Stimulated activated CD4-positive, alpha-beta T cell treated with anti-CD3 and anti-CD28 coated beads, Interleukin-15, amount 100 ng/mL, for 48 hours (primary cell): ENCODE measurements at places on chromosomes 6 and 20.

DNA sequence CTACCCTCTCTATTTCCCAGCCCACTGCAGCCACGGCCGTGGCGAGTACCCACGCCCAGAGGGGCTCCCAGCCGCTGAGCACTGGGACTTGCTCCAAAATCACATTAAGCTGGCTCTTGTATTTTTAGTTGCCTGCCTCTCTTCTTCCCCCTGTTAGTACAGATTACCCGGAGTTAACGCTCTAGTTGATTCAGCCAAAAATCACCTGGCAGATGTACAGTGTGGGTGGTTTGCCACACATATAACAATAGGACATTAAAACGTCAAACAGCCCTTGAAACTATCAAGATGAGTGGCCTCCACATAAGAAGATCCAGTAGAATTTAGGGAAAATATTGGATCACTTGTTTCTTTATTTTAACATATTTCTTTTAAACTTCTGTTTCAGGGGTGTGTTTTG lies 268.8 kb upstream of the PRDM1 start:
- DNase-seq = no peak

DNA sequence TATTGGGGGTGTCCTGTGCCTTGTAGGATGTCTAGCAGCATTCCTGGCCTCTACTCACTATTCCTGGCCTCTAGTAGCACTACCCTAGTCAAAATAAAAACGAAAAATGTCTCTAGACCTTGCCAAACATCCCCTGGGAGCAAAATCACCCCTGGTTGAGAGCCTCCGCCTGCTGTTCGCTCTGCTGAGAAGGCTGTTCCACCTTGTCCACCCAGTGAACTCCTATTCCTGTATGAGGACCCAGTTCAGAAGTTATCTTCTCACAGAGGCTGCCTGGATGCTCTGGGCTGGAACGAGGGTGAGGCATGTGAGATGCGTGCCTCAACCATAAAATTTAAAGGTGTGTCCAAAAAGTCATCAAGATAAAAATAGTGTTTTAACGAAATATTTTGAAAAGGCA lies 101.9 kb downstream of the TOX2 start:
- DNase-seq = no peak

DNA sequence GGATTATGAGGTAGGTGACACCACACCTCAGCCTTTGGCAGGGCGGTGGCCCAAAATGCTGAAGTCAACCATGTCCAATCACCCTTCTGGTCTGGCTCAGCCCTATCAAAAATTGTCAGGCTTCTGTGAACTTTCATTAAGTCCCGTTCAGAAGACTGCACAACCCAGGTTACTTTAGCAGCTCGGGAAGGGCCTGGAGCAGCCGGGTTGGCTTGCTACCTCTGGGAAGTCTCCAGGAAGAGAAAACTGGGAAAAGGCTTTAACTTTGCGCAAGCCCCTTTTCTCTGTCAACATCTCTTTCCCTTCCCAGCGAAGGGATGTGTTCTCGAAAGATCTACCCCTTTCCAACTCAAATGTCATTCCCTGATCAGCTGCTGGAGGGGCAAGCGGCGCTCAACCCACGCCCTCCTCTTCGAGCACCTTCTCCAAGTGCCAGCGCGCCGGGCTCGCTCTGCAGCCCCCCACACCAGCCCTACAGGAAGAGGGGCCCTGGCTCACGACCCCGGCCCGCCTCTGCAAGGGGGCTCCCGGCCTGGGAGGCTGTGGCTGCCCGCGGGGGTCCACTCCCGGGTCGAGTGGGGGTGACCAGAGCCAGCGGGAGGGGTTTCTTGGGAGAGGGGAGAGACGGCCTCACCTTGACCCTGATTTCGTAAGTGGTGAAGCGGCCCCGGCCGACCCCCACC lies 573 bp downstream of the SNX3 start:
- DNase-seq = no peak

DNA sequence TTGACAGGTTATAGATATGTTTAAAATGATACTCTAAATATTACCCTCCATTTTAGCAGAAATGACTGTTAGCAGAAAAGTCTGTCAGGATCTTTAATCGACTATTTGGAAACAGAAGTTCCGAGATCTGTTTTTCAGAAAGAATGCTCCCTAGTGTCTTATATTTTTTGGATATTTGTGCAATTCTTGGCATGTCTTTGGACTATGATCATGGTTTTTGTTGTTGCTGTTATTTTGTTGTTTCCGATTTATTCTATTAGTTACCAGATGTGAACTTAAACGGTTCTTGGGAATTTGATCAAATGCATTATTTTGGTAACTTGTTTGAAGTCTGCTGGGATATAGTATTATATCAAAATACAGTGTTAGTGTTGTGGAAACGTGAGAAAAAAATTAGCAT lies 106.4 kb upstream of the CEP162 start:
- no peak for DNase-seq

- no peak for DNase-seq
These were observed 44.9 kb upstream of the DST start for GRCh38 chr6:56687551-56687950.

GRCh38 chr20:21395666-21396598 lies 1.4 kb downstream of the NKX2-4 start:
- DNase-seq = no peak

DNA sequence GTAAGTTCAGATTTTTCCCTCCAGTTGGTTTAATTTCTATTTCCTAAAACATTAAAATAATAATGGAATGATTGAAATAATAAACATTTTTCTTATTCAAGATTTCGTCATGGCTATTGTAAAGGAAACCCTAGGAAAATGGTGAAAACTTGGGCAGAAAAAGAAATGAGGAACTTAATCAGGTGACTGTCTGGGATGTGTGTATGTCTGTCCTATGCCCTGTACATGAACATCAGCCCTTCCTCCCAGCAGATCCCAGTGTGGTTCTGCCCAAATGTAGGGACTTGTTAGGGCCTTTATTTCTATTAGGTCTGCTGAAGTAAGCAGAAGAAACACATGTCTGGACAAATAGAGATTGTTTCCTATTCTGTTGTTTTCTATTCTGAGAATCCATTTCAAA lies 13.1 kb downstream of the RIOK1 start:
- no peak for DNase-seq

GRCh38 chr6:107125771-107126170 lies 10.5 kb upstream of the BEND3 start:
- DNase-seq = no peak

- no peak for DNase-seq
These were observed 17.0 kb upstream of the DDO start for GRCh38 chr6:110432285-110432900.

DNA sequence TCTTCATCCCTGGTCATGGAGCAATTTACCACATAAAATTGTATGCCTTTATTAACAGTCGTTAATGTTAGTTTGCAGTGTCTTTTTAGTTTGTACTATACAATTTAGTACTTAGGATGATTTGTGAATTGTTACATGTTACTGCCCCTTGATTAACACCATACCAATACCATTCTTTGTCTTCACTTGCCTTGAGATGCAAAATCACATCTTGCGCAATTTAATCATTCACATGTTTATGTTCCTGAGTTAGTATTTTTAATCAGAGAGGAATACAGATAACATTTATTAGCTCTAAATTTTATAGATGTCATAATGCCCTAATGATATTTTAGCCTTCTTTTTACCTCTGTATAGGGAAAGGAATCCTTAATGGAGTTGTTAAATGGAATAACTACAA lies 114.1 kb downstream of the SCAF8 start:
- no peak for DNase-seq

GRCh38 chr20:14919501-14920081 lies 582.2 kb upstream of the FLRT3 start:
- no peak for DNase-seq

DNA sequence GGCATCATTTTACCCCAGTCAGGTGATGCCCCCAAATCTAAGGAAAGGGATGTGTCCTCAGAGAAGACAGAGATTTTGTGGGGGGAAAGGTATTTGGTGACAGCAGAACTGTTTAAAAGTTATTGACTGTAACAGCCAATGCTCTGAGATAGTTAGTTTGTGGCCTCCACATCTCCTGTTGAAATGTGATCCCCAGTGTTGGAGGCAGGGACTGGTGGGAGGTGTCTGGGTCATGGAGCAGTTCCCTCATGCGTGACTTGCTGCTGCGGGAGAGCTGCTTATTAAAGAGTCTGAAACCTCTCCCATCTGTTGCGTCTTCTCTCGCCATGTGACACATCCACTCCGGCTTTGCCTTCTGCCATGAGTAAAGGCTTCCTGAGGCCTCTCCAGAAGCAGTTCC lies 282.8 kb upstream of the FOXQ1 start:
- DNase-seq = no peak

- no peak for DNase-seq
These were observed 199.4 kb downstream of the SYNDIG1 start for GRCh38 chr20:24668791-24669190.

- no peak for DNase-seq
These were observed 43.1 kb upstream of the PHACTR3 start for GRCh38 chr20:59561228-59561605.

DNA sequence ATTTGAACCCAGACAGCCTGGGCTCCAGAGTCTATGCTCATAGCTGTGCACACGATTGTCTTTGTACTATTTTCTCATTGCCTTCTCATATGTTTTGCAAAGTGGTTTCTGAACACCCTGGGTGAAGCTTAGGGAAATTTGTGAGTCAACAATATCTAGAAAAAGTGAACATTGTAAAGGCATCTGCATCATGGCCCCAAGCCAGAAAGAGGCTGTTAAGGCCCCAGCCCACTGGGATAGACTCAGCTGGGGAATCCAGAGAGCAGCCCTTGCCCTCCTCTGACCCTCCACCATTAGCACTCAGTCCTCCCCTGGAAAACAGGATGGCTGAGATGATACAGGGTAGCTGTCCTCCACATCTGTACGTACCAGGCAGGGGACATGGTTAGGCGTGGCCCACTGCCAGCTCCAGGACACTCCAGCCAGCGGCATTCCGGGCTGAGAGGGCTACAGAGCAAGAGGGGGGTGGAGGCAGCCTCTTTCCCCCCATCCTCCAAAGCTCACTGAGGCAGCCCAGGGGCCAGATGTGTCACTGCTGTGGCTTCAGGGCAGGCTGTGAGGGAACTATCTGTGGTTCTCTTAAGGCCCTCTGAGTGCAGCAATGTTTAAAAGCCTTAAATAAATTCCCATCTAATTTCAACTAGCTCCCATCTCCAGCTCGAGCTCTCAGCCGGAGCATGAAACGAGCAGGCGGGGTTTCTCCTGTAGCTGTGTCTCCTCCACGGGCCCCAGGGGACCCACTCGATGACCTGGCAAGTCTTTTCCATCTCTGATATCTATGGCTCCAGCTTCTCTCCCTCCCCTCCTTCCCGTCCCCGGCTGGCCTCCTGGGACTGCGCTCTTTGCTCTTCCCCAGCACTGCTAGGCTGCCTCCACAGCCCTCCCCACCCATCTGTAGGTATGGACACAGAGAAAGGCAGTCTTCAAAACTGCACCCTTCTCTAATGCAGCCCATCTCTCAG lies 209.4 kb upstream of the LRFN2 start:
- DNase-seq = no peak
